ENCODE measurements at places on chromosomes 1 and 21.

DNA sequence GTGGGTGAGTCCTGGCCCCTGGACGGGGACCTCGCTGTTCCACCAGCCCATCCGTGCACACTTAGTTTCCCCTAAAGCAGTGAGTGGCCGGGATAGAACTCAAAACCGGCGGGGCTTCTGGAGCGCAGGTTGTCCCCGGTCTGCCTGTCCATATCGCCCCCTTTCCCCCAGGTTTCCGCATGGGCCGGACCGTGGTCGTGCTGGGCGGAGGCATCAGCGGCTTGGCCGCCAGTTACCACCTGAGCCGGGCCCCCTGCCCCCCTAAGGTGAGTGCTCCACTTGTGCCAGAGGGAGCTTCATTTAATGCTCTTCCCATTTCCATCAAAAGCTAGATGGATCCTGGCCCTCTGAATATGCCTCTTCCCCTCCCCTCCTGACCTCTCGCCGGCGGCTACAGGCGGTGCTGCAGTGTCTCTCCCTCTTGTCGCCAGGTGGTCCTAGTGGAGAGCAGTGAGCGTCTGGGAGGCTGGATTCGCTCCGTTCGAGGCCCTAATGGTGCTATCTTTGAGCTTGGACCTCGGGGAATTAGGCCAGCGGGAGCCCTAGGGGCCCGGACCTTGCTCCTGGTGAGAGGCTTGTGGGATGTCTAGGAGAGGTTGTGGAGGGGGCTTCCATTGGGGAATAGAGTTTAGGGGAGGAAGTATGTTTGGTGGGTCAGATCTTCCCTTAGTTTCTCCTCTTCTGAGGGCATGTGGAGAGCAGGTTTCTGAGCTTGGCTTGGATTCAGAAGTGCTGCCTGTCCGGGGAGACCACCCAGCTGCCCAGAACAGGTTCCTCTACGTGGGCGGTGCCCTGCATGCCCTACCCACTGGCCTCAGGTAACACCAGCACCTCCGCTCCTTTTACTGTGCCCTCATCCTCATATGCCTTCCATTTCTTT is 683 bp downstream of the PPOX start:
- no peak for DNase-seq

DNA sequence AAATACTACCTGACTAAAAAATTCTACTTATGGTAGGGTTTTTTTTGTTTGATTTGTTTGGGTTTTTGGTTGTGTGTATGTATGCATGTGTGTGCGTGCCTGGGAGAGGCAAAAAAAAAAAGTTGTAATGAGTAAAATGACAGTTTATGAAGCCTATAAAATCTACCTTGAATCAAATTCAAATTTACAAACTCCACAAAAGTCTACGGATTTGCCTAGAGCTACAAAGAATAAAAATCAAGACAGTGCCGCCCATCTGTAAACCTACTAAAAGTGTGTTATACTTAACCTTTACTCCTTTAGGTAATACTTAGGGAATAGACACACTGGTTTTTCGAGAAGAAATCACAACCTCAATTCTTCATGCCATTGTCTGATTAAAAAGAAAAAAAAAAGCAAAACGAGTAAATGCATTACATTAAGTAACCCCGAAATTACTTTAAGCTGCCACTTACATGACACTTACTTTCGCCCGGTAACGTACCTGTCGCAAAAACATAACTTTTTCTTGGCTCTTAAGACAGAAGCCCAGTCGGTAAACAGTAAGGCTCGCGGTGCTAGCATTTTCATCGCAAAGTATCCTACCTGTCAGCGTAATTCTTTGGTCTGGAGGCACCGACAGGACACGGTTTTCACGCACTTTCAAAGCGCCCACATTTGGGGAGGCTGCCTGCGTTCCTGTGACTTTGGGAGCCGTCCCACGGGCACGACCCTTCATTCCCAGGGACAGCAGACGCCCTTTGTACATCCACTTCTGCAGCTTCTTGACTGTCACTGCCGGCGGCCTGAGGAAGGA is 951 bp downstream of the SYDE2 start:
- no peak for DNase-seq

DNA sequence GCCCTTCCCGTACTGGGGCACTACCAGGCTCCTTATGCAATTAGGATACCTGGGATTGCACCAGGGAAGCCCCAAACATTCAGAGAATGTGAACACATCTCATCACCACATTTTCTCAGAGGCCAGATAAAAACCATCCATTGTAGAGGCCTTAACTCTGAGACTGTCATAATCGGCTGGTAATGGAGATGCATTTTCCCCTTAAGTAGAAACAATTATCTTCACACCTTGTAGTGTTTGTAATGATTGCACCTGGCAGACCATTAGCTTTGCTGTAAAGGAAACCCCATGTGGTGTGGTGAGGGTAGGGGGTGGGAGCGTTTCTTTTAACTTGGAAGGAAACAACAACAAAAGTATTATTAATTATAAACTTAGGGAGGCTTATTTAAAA is 90.0 kb upstream of the TLR5 start:
- no peak for DNase-seq

GRCh38 chr21:21860888-21861287 is 862.7 kb downstream of the NCAM2 start:
- DNase-seq = no peak

GRCh38 chr1:204802401-204803175 is 68.1 kb upstream of the NFASC start:
- DNase-seq = no peak

DNA sequence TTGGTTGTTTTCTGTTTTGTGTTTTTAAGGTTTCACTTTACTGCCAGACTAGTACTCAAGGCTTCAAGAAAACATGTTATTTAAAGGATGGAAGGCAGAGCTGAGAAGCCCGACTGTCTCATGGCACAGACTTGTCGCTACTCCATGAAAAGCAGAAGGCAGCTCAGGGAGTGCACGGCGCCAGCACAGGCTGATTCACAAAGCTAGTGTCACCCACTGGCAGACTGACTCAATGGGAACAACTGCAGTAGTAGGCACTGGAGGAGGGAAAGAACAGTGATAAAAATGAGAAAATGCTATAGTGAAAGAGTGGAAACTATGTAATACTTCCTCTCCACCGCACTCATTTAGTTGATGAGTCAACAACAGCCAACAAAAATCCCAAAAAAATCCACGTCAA is 14.7 kb downstream of the HSF2BP start:
- DNase-seq = no peak

DNA sequence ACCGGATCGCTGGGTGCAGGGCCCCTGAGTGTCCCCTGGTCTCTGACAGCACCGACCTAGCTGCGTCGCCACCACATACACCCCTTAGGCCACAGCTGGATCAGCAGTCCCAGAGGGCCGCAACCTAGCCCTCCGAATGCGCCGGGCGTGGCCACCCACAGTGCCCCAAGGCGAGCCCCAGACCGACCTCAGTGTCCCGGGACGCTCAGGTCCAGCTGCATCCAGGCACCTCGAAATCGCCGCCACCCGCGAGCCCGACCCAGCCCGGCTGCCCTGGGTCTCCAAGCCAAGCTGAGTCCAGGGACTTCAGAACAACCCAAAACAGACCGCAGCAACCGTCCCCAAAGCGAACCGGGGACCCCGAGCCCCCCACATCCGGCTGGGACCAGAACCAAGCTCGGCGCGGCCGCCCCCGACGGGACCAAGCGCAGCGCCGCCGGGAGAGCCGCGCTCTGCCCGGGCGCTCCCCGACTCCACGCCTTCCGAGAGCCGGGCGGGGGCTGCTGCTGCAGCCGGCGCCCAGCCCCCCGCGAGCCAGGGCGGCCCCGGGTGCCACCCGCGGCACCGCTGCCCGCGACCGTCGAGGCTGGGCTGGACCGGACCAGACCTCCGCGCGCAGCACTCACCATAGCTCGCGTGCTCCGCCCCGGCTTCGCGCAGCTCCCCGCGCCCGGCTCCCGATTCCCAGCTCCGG is 54.6 kb upstream of the ECE1 start:
- no peak for DNase-seq

GRCh38 chr1:17624611-17625233 is 85.2 kb downstream of the ARHGEF10L start:
- DNase-seq = no peak

GRCh38 chr1:36450919-36451305 is 661 bp upstream of the OSCP1 start:
- DNase-seq = no peak

GRCh38 chr1:228307218-228308023 is 99.2 kb downstream of the TRIM11 start:
- no peak for DNase-seq

GRCh38 chr1:63916485-63917360 is 142.9 kb downstream of the ROR1 start:
- DNase-seq = no peak

DNA sequence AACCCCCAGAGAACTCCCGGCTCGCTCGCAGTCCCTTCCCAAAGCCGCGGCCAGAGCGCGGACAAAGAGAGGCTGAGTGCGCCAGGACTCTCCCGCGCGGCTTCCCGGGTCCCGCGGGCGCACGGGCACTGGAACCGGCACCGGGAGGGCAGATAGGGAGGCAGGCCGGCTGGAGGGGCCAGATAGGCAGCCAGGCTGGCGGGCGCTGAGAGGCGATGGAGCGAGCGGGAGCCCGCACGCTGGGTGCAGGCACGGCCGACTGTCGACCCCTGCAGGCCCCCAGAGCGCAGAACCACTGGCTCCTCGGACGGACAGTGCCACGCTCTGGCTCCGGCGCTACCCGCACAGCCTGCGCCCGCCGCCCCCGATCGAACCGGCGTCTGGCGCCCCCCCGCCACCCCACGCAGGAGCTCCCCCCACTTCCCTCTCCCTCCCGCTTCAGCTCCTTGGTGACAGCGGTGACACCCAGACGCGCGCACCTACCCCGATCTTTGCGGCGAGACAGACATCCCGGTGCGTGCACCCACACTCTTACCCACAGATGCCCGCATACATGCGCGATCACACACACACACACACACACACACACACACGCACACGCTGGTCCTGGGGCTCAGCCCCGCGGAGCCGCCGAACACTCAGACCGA is 534 bp downstream of the SLC6A9 start:
- DNase-seq = peak; percentile 41

DNA sequence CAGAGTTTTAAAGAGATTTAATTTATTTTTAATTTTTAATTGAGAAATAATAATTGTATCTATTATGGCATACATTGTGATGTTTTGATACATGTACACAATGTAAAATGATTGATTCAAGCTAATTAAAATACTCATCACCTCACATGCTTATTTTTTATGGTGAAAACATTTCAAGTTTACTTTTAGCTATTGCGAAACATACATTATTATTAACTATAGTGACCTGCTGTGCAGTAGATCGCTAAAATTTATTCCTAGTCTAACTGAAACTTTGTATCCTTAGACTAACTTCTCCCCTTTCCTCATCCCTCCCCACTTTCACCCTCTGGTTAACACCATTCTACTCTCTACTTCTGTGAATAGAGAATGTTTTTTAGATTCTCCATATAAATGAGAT is 191.6 kb downstream of the DNAH14 start:
- no peak for DNase-seq

GRCh38 chr1:27397749-27398148 is 5.3 kb downstream of the GPR3 start:
- DNase-seq = no peak

DNA sequence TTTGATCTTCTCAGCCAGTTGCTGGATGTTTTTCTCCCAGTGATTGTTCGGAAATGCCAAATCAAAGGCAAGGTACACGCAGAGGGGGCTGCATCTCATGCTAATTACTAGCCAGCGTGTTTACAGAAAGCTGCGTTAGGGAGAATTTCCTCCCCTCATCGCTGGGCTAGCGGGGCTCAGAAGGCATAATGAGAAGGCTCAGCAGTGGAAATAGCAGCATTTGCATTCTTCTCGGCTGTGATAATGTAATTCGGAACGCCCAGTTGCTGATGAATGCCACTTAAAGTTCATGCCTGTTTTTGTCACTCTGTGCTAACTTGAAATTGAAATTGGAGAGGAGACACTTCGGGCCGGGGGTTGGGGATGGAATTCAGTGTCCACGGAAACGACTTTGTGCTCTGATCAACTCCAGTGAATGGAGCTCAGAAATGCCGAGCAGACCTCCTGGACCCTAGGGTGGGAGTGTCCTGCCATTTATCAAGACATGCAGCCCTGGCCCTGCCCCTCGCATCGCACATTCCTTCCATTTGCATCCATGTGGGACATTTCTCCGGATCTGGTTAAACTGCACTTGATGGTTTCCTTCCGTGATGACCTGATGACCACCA is 313.4 kb upstream of the C1orf174 start:
- DNase-seq = no peak

GRCh38 chr1:183313063-183313462 is 105.1 kb downstream of the NMNAT2 start:
- no peak for DNase-seq

GRCh38 chr1:59340411-59341307 is 43.8 kb downstream of the FGGY start:
- no peak for DNase-seq

GRCh38 chr1:63635681-63636080 is 42.5 kb downstream of the PGM1 start:
- no peak for DNase-seq

GRCh38 chr1:184633785-184634184 is 120.9 kb downstream of the EDEM3 start:
- DNase-seq = no peak

DNA sequence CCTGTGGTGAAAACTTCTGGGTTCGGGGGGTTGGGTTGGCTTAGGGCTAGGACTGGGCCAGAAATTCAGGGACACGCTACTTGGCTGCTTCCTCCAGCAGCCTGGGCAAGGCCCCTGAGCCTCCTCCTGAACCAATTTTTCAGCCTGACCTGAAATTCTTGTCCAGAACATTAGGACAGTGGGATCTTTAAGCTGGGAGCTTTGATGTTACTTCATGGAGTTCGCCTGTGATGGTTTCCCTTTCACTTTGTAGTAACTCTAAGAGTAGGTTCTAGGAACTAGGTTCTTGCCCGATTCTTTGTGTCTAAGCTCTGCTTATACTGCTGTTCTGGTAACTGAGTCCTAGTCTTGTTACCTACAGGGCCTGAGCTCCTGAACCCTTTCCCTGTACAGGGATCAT is 75.3 kb downstream of the S1PR1 start:
- no peak for DNase-seq

GRCh38 chr1:227192163-227192562 is 126.1 kb downstream of the CDC42BPA start:
- DNase-seq = no peak

GRCh38 chr1:228424685-228425660 is 8.3 kb upstream of the TRIM17 start:
- no peak for DNase-seq

DNA sequence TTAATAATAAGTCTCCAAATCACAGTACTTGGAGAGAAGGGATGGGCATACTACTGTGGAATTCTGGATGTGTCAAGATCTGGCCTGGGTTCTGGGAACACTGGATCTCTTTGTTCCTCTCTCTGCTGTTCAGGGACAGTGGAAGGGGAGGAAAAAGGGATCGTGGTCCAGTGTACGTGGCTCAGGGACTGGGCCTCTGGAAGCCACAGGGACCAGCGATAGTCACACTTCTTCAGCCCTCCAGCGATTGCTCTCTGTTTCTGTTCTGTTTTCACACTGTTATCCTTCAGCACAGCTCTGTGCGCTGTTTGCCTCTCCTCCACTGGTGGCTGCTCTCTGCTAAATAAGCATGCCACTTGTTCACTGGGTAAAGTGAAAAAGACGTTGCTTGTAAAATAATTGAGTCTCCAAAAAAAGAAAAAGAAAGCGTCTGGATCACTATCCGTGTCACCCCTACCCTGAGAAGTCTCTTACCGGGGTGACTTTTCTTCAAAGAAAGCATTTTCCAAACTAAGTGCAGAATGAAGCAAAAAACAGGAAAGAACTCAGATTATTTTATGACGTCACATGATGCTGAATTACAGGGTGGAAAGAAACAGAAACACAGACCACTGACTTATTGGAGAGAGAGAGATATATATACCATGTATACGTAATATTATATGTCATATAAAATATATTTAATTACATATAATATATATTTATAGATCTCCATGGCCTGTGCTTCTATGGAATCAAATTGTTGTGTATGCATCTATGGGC is 279.4 kb downstream of the RGS7 start:
- DNase-seq = no peak

GRCh38 chr1:99680270-99680669 is 34.4 kb downstream of the PALMD start:
- no peak for DNase-seq

Data from effector CD4-positive, alpha-beta T cell (primary cell).